Activated CD4-positive, alpha-beta T cell treated with anti-CD3 and anti-CD28 coated beads, Interleukin-2, amount 10 ng/mL, durations not matched to agents 24 days and 14 days (primary cell): ENCODE measurements at places on chromosomes 2 and 18.

GRCh38 chr18:31774477-31774785, 13.8 kb upstream of the SLC25A52 start:
- H3K27me3 ChIP-seq: no peaks in the 10 kb centered on the region
- no peak overlapping the region for H3K4me3 ChIP-seq
- no peak for DNase-seq

- H3K27ac ChIP-seq: peak overlapping the region; percentile 41
- H3K4me1 ChIP-seq: peaks cover 12% of the 10 kb centered on the region
- H3K27me3 ChIP-seq: peaks cover 79% of the 10 kb centered on the region
- no peak overlapping the region for H3K4me3 ChIP-seq
Observed at GRCh38 chr2:218984239-218985020, 554 bp downstream of the FEV start.

GRCh38 chr2:200509235-200509611, 645 bp downstream of the KCTD18 start:
- H3K27me3 ChIP-seq: no peaks in the 10 kb centered on the region
- peak overlapping the region; percentile 96 for H3K4me3 ChIP-seq
- H3K4me1 ChIP-seq: peaks cover 15% of the 10 kb centered on the region
- no peak for DNase-seq
- H3K36me3 ChIP-seq: peaks cover 20% of the 10 kb centered on the region
- H3K27ac ChIP-seq: peak overlapping the region; percentile 91

DNA sequence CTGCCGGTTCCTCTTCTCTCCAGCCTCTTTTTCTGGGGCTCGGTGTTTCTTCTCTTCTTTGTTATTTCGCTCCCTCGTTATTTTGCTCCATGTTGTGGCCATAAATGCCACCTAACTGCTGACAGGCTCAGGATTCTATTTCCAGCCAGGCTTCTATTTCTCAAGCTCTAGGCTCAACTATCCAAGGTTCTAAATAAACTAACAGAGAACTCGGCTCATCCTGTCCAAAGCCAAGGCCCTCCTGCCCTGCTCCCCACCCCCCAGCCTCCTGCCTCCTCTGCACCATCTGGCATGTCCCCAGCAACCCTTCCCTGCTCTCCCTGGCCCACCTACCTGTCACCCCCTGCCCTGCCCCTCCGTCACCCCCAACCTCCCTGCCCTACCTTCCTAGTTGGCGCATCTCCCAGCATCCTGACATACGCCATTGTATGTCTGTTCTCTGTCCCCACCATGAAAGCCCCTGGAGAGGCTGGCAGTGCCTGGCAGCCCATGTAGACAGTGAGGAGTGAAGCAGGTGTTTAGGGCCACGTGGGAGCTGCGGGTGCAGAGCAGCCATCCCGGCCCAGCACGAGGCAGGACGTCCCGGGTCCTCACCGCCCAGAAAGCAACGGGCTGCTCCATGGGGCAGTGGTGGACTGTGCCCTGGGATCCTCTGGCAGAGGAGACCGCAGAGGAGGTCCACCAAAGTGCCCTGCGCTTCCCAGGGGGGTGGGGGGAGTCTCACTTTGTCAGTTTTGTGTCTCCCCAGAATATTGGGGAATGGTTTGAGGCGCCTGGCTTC, 186.9 kb downstream of the TWIST2 start:
- peaks cover 19% of the 10 kb centered on the region for H3K27me3 ChIP-seq
- no peaks in the 10 kb centered on the region for H3K36me3 ChIP-seq
- no peaks in the 10 kb centered on the region for H3K4me1 ChIP-seq
- no peak for DNase-seq
- H3K4me3 ChIP-seq: no peak overlapping the region

DNA sequence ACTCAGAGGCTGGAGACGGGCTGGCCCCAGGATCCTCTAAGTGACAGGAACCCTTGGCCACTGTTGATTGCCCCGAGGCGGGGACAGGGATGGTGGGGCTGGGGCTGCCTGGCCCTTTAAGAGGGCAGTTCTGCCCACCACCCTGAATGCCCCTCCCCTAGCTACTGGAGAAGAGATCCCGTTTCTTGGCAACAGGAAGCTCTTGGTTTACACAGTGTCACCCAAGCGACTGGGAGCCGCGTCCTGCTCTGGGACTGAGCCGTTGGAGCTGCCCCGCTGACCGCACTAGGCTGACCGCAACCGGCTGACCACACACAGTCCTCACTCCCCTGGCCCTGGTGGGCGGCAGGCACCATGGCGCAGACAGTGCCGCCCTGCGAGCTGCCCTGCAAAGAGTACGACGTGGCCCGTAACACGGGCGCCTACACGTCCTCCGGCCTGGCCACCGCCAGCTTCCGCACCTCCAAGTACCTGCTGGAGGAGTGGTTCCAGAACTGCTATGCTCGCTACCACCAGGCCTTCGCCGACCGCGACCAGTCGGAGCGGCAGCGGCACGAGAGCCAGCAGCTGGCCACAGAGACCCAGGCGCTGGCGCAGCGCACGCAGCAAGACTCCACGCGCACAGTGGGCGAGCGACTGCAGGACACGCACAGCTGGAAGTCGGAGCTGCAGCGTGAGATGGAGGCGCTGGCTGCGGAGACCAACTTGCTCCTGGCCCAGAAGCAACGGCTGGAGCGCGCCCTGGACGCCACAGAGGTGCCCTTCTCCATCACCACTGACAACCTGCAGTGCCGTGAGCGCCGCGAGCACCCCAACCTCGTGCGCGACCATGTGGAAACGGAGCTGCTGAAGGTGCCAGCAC, at the start of gene TEKT4:
Gene TEKT4 (plus strand): TSS at position 205 of the 862 bp plus-strand sequence. CDS start 150 bp downstream, at position 355.
- no peak for DNase-seq
- no peak within 1 kb of the TSS for H3K4me3 ChIP-seq
- H3K27ac ChIP-seq: no peak within 1 kb of the TSS
- no peaks in the 10 kb centered on the region for H3K36me3 ChIP-seq
- no peaks in the 10 kb centered on the region for H3K4me1 ChIP-seq
- peaks cover 14% of the 10 kb centered on the region for H3K27me3 ChIP-seq

GRCh38 chr2:59413751-59414570, 1139.5 kb downstream of the BCL11A start:
- no peaks in the 10 kb centered on the region for H3K36me3 ChIP-seq
- no peaks in the 10 kb centered on the region for H3K4me1 ChIP-seq
- no peak for DNase-seq

- no peak overlapping the region for H3K27ac ChIP-seq
- DNase-seq: no peak
- no peak overlapping the region for H3K4me3 ChIP-seq
Observed at GRCh38 chr2:96169868-96170507, 24.7 kb upstream of the DUSP2 start.

DNA sequence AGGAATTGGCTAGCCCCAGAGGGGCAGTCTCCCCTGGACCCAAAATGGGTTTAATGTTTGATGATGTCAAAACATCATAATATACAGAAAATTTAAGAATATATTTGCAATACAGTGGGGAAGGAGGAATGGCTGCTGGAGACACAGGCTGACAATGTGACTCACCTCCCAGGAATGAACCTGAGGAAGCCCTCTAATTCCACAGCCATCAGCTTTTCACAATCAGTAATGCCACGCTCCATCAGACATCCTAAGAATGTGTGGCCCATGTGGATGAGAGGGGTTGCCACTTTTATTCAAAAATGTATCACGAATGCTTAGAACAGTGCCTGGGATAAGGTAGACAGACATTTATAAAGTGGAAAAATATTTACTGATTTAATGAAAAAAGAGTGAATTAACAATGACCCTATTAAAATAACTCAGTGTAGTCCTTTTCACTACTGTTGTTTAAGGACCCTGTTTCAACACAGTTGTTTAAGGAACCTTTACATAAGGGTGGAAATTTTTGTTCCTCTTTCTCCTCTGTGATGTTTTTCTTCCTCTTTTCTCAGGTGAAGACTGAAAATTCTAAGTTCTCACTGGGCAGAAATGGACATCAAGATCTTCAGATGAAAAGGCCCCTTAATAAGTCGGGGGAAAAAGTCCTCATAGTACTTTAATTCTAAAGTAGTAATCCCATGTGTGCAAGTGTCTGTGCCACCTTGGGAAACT, 17.5 kb upstream of the TMEM163 start:
- no peak for DNase-seq
- H3K27me3 ChIP-seq: peaks cover 18% of the 10 kb centered on the region
- no peak overlapping the region for H3K4me3 ChIP-seq
- no peaks in the 10 kb centered on the region for H3K36me3 ChIP-seq
- no peaks in the 10 kb centered on the region for H3K4me1 ChIP-seq
- no peak overlapping the region for H3K27ac ChIP-seq

DNA sequence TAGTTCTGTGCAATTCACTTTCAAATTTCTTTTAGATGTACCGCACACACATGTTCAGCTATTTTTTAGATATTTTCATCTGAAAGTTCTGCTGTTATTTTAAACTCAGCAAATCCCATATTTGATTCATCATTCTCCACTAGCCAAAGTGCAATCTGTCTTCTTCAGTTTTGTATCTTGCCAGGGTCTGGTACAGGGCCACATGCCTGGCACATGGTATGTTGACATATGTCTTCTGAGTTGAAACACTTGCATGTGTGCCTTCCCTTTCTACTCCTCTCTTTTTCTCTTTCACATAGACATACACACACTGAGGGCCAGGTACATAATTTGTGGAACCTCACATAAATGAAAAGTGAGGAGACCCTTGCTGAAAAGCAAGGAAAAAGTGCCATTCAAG, 25.7 kb upstream of the SESTD1 start:
- peaks cover 2% of the 10 kb centered on the region for H3K27me3 ChIP-seq
- DNase-seq: no peak
- H3K4me1 ChIP-seq: no peaks in the 10 kb centered on the region
- H3K36me3 ChIP-seq: no peaks in the 10 kb centered on the region

DNA sequence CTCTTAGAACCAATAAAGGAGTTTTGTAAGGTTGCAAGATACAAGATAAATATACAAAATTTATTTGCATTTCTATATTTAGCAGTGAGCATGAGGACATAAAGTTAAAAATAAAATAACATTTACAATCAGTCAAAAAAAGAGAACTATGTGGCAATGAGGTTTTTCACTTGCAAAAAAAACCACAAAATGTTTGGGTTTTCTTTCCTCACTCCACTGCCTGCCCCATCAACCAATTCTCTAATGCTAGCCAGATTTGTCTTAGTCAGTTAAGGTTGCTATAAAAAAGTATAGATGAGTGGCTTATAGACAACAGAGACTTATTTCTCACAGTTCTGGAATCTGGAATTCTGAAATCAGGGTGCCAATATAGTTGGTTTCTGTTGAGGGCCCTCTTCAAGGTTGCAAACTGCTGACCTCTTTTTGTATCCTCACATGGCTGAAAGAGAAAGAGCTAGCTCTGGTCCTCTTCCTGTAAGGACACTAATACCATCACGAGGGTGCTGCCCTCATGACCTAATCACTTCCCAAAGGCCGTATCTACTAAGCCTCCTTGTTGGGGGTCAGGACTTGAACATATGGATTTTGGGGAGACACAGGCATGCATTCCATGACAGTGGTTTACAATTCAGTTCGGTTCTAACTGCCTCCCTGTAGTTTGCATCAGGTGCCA, 566.2 kb downstream of the GALR1 start:
- H3K27me3 ChIP-seq: no peaks in the 10 kb centered on the region
- no peak overlapping the region for H3K4me3 ChIP-seq
- no peak for DNase-seq
- no peaks in the 10 kb centered on the region for H3K36me3 ChIP-seq
- no peaks in the 10 kb centered on the region for H3K4me1 ChIP-seq

DNA sequence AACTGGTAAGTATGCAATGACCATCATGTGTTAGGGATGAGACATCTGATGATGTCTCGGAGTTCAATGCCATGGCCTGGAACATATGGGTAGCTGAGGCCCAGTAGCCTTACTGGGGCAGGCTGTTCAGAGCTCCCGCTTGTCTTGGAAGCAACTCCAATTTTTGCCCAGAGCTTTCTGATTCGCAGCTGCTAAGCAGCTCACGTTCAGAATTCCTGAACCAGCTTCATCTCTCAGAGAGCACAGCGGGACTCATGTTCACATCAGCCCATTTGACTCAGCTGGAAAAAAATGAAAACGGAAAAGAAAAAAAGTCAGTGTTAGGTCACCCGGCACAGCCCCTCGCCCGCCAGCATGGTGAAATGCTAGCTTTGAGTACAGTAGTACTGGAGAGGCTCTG, 16.8 kb upstream of the LRATD1 start:
- DNase-seq: no peak
- H3K4me3 ChIP-seq: no peak overlapping the region
- H3K36me3 ChIP-seq: no peaks in the 10 kb centered on the region
- H3K27ac ChIP-seq: no peak overlapping the region
- H3K27me3 ChIP-seq: no peaks in the 10 kb centered on the region
- no peaks in the 10 kb centered on the region for H3K4me1 ChIP-seq

DNA sequence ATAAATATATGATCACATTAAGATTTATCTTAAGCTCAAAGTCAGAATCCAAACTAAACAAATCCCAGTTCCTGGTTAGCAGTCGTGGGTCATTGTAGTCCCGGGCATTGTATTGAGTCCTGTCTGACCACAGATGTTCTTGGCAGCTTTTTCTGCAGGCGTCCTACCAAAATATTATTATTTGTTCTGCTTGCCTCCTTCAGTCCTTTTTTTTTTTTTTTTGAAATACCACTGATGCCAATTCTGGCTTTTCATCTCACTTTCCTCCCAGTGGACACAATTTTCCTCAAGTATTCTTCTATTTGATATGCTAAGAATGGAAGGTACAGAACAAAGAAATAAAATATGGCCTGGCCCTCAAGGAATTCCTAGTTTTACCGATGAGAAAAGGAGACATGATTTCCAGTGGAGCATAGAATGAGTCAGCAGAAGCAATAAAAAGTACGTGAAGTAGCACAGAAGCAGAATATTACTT, 151.6 kb downstream of the CSRNP3 start:
- no peak overlapping the region for H3K27ac ChIP-seq
- no peaks in the 10 kb centered on the region for H3K4me1 ChIP-seq
- no peak for DNase-seq
- H3K36me3 ChIP-seq: no peaks in the 10 kb centered on the region
- no peak overlapping the region for H3K4me3 ChIP-seq

DNA sequence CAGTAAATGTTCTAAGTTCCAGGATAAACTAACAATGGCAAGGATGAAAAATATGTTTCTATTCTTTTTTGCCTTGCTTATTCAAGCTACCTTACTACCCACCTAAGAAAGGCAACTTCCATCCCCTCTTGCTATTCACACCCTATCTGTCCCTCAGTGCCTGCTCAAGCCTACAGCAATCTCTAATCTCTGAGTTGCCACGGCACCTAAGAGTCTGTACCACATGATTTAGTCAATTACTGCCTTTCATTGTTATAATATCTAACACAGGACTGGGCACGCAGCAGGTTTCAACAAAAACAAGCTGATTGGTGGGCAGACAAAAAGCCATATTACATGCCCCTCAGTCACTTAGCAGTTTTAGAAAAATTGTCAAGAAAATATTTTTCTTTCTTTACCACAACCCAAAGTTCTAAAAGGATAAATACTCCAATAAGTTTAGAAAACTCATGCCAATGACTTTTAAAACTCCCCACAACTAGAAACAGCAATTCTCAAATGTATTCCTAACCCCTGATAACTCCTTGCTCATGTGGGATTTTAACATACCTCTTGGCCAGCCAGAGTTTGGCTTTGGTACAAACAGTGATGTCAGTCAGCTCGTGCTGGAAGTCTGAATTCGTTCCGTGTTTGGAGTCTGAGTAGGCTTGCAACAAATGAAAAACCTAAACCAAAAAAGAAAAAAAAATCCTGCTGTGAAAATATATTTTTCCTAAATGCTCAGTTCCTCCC, 117.3 kb upstream of the ZFP36L2 start:
- peaks cover 5% of the 10 kb centered on the region for H3K4me1 ChIP-seq
- no peak overlapping the region for H3K27ac ChIP-seq
- H3K4me3 ChIP-seq: no peak overlapping the region
- H3K36me3 ChIP-seq: peaks cover 12% of the 10 kb centered on the region
